ENCODE measurements at places on chromosomes 13 and 19.
A peak's percentile ranks its signal among the peaks of the same experiment; 100 is the strongest.

GRCh38 chr19:30897034-30897433 is 452.2 kb downstream of the TSHZ3 start:
- DNase-seq = no peak

- DNase-seq = peak; percentile 38
Measured at GRCh38 chr13:39209731-39210531, 171.7 kb downstream of the NHLRC3 start.

- DNase-seq = no peak
Measured at GRCh38 chr19:18606281-18607225, at the start of gene CRLF1. Gene CRLF1, minus strand, starts transcription at chr19:18606799. Its CDS starts 143 bp downstream, at chr19:18606656.

DNA sequence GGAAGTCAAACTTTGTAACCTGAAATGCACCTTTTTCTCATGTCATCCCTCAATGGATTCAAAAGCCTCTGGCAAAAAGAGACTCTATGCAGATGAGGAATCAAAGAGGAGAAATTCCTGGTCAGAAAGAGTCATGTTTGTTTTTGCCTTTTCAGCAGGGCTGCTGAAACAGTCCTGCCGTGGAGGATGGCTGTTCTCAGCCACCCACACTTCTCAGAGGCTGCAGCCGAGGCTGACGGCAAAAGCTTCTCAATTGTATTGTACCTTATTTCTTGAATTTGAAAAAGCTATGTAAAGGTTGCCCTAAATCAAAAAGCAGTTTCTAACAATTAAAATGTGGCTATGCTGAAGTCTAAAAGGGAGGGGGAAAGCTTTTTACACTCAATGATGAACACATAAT is 385.3 kb downstream of the KCTD12 start:
- DNase-seq = no peak

DNA sequence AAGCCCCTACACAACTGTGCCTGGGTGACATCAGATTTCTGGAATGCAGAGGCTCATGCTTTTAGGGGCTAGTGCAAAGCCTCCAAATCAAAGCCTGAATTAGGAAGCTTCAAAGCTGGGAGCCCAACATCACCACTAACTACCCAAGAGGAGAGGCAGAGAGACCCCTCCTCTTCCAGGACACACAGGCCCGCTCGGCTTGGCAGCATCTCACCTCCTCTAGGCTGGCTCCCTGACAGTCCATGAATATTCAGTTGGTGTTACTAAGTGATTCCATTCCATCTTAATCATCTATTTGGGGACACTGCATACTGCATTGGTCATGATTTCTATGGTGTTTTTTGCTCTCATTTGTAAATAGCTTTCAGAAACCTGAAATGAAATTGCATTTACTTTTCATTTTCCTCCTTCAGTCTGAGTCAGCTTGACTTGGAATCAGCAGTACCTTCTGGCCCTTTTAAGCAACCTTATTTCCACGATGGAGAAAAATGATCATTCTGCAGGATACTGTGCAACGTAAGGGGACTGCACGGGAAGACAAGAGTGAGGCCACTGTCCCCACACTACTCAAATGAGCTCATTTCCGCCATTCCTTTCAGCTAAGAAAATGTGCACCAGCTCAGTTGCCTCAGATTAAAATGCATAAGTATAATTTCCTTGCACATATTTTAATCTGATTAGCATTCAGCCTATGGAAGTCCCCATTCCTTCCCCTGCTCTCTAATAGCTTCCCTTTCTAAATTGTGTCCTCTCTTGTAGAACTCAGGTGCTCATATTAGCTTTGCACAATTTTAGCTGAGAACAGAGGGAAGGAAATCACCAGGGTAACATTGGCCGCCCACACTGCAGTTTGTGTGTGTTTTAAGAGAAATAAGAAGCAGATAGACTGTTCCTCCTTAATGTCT is 219.9 kb downstream of the RFC3 start:
- DNase-seq = peak; percentile 43

DNA sequence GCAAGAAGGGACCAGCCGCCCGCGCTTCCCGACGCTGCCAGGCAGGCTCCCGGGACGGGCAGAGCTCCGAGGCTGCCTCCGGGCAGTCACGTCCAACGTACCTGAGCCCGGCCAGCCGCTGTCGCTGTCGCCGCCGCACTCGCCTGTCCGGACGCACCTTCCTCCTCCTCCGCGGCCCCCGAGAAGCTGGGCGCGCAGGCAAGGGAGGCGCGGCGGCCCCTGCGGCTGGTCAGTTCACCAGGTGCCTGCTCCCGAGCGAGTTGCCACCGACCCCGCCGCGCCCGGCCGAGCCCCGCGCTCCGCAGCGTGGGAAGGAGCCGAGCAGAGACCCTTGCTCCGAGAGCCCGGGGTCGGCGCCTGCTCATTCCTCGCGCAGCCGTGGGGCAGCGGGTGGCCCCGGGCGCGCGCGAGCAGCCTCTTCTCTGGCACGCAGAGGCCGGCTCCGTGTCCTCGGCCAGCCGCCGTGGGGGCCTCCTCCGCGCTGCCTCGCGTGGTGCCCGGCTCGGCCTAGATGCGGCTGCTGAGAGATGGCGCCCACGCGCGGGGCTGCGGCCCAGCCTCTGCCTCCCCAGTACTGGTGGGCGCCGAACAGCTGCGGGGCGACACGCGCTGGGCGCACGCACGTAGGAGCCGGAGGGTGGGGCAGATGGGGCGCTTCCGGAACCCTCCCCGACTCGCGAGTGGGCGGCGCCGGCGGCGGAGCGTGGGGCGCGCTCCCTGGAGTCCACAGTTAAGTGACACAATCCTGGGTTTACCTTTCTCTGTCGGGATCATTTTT is 419.4 kb downstream of the UQCRFS1 start:
- no peak for DNase-seq

DNA sequence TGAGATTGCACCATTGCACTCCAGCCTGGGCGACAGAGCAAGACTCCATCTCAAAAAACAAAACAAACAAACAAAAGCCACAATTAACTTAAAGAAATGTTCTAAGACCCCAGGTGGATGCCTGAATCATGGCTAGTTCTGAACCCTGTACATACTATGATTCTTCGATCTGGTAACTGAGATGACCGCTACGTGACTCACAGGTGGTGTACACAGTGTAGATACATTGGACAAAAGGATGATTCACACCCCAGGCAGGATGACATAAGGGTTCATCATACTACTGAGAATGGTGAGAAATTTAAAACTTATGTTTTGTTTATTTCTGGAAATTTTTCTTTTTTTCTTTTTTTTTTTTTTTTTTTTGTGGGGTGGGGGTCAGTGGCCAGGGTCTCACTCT is 6.5 kb downstream of the ZNF426 start:
- peak; percentile 41 for DNase-seq

DNA sequence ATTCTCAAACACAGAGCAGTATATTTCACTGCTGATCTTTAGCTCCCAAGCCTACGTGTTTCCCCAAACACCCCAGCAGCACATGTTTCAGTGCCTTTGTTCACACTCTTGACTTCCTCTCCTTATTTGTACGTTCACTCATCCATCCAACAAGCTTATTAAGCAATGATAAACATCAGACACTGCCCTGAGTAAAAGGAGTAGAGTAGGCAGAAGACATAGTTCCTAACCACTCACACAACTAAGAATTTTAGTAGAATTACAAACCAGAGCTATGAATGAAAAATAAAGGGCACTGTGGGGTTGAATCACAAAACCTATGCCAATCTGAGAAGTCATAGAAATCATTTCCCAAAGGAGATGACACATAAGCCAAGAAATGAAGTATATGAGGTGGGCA is 213.5 kb downstream of the DIAPH3 start:
- no peak for DNase-seq

DNA sequence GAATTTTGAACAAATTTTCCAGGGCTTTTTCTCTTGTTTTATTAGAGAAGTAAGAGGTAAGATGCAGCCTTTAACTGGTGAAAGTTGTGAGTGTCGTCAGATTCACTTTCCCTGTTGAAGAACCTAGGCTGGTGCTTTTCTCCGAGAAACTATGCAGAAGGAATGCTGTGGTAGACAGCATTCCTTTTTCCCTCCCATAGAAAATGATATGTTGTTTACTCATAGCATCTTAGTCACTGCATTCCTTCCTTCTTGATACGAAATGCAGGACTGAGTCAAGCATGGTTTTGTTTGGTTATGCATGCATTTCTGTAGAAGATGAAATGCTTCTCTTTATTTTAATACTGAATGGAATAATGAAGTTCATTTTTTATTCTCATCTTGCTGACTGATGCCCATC is 3.4 kb downstream of the ITGBL1 start:
- peak; percentile 93 for DNase-seq

GRCh38 chr13:104832231-104832630 is 1703.2 kb downstream of the EFNB2 start:
- no peak for DNase-seq

DNA sequence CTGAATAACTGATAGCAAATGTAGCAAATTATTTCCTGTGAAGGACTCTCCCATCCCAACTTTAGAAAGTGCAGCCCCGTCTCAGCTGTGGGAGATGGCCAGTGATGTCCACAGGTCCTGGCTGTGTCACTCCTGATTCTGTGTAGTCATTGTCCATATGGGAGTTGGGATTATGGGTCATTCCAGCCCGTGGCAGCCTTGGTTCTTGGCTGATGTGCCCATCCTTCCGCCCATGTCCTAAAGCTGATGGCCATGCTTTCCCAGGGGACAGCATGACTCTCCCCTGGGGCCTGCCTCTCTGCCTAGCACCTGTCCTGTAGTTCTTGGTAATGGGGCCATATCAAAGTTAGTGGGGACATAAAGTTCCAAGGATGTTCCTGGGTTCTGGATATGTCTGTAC is 43.9 kb upstream of the C1QTNF9 start:
- no peak for DNase-seq

DNA sequence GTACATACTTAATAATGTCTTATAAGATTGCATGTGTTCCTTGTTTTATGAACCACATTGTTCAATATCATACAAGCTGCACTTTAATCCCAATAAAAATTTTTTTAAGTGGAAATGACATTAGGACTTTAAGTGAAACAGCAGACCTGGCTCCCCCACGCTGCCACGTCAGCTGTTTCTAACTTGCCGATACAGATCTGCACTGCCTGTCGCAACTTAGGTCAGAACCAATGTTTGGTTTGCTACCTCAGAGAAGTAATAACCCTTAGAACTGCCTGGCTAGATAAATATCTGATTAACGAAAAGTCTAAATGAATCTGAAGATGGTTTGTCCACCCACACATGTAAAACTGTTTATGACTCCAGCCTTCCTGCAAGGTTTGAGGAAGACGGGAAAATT is 327.5 kb upstream of the DACH1 start:
- no peak for DNase-seq

DNA sequence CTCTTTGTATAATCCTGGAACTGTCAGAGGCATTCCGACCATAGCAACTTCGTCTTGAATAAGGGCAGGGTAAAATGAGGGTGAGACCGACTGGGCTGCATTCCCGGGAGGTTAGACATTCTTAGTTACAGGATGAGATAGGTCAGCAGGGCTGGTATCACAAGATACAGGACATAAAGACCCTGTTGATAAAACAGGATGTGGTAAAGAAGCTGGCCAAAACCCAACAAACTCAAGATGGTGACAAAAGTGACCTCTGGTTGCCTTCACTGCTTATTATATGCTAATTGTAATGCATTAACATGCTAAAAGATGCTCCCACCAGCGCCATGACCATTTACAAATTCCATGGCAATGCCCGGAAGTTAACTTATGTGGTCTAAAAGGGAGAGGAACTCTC is 27.7 kb upstream of the MBNL2 start:
- DNase-seq = peak; percentile 86

GRCh38 chr19:741506-742131 is 9.3 kb upstream of the MISP start:
- peak; percentile 25 for DNase-seq

GRCh38 chr19:30775956-30776355 is 403.8 kb downstream of the ZNF536 start:
- DNase-seq = no peak

DNA sequence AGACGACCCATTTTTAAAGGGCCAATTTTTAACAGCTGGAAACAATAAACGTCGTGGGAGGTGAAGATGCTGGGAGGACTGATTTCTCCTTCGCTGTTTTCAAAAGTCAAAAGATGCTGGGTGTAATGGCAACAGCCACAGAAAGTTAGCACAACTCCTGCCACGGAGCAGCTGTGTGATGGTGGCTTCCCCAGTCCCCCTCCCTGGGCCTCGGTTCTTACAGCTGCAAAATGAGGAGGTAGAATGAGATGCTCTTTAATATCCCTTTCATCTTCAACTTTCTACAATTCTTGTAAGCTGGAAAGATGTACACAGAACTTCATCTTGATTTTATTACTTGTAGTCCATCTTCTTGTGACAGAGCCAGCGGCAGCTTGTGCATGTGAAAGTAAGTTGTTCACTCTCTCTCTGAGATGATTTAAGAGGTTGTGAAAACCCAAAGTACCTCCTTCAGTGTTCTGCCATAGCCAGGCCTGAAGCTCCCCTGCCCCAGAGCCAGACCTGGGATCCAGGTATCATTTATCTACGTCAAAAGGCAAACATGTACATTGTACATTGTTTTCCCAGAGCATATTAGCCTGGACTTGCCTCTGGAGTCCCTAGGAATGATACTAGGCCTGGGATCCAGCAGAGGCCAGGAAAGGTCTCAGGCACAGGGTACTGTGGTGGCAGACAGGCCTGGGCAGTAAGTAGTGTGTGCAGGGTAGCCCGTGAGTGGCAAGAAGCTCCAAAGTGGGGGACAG is 3.4 kb upstream of the UBE2L5 start:
- DNase-seq = no peak

DNA sequence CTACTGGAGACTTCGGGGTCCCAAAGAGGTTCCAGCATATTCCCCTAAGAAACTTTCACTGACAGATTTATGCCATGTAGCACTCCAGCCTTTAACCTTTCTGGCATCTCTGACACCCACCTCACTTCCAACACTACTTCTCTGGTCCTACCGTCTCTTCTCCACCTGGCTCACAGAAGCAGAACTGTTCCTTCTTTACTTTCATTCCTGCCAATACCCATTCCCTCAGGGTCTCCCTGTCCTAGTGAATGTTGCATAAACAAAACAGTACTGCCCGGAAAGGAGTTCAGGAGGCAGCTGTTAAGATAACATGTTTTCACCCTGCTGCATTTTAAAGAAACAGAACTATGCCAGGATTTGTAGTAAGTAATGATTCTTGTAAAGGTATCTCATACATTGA is 136.0 kb upstream of the MIR17HG start:
- DNase-seq = no peak

DNA sequence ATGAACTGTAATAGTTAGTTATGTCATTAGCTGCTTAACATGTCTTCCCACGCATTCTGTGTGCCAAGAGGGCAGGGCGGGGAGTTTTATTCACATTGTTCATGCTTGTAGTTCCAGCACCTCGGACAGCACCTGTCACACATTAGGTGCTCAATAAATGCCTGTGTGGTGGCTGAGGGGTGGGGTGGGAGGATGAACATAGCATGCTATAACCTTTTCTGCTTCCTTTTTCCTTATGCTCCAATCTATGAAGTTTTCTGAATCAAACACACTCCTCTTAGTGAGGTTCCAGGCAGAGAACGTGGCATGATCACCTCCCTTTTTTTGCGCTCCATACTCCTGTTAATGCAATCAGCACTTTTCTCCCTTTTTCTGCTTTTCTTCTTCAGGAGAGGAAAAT is 15.8 kb upstream of the PTPRS start:
- no peak for DNase-seq

GRCh38 chr19:34184880-34185491 is 12.7 kb downstream of the LSM14A start:
- DNase-seq = no peak

- DNase-seq = no peak
Measured at GRCh38 chr13:23739596-23739995, 149.6 kb downstream of the MIPEP start.
